A673 (cell line): ENCODE measurements at places on chromosomes 5 and 9.

DNA sequence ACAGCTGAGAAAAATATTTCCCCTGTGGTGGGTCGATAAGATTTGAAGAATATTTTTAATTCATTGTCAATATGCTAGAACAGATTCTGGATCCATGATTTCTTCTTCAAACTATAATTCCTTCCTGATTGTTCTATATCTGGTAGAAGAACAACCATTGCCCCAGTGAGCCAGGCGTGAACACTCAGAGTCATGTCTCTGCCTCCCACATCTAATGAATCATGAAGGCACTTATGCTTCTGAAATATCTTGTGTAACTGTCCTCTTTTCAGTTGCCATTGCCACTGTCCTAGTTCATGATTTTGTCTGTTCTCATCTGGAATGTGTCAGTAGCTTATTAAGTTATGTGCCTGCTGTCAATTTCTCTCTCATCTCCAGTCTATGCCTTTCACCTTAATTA lies 40.0 kb downstream of the GABRG2 start:
- no peak for DNase-seq

DNA sequence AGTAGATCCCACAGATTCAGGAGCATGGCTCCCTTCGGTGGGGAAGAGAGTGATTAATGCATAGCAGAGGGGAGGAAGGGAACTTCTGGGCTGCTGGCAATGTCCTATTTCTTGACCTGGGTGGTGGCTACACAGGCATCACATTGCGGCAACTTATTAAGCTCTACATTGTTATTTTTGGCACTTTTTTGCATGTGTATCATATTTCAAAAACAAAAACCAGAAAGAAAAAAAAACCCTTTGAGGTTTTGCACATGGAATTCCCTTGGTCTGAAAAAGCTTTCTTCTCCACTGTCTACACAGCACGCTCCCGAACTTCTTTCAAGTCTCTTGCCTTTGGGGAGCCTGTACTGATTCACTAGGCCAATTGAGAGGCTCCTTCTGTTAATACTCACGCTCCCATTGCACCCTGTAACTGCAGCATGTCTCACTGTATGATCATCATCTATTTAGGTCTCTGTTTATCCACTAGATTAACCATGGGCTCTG lies 25.1 kb downstream of the CEMIP2 start:
- DNase-seq = no peak

DNA sequence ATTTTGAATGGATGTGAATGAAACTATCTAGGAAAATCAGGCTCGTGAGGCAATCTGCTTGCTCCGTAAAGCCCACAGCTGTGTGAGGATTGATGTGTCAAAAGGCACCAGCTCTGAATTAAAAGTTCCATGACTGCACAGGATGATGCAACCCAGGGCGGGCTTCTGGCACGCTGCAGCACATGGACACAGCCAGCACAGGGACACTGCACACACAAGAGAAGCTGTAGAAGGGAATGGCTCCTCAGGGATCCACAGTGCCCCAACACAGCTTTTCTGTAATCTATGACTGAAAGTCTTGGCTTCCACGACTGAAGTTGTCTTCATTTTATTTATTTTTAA lies 151.0 kb downstream of the GCNT1 start:
- DNase-seq = no peak

DNA sequence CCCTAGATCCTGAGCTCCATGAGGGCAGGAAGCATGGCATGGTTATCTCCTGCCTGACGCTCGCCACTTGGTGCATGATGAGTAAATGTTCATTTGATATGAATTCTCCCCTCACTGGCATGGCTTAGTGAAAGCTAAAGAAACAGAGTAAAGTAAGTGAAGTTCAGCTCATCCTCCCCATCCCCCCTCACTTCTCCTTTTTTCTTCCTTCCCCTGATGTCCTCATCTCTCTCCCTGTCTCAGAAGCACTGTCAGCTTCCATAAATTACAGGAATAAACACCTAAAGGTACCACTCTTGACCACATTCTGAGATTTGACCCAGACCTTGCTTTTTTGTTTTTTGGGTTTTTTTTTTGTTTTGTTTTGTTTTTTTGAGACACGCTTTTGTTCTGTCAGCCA lies 73.3 kb downstream of the SNX18 start:
- no peak for DNase-seq

DNA sequence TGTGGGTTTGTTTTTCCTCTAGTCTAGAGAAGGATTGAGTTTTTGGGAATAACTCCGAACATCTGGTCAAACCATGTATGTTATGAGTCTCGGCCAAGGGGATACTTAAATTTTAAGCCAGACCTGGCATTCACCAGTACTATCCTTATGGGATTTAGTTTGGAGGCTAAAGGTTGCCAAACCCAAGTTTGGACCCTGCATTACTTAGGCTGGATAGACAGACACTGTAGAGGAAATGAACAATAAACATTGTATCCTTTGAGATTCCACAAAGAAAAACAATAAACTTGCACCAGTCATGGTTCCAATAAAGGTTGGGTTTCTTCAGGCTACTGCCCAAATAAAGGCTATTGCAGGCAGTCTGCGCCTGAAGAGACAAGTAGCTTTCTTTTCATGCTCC lies 296.7 kb upstream of the MEF2C start:
- no peak for DNase-seq

DNA sequence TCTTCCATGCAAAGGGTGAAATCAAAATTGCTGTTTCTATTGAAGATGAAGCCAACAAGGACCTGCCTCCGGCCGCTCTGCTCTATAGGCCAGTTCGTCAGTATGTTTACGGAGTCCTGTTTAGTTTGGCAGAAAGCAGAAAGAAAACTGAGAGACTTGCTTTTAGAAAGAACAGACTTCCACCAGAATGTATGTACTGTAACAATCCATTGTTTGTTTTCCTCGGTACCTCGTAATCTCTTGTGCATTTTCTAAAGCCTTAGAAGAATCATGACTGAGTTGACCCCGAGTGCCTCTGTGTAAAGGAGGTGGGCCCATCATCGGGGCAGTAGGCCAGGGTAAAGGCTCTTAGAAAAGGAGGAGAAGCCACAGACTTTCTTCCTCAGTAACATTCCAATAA lies 44.2 kb upstream of the PHF2 start:
- DNase-seq = no peak

- DNase-seq = no peak
Measured at GRCh38 chr9:5543875-5544702, 33.8 kb downstream of the PDCD1LG2 start.

GRCh38 chr9:98360176-98360708 lies 104.8 kb upstream of the TBC1D2 start:
- DNase-seq = no peak

GRCh38 chr5:94080390-94080789 lies 339.0 kb upstream of the POU5F2 start:
- no peak for DNase-seq
